ENCODE measurements at places on chromosomes 3 and 15.

DNA sequence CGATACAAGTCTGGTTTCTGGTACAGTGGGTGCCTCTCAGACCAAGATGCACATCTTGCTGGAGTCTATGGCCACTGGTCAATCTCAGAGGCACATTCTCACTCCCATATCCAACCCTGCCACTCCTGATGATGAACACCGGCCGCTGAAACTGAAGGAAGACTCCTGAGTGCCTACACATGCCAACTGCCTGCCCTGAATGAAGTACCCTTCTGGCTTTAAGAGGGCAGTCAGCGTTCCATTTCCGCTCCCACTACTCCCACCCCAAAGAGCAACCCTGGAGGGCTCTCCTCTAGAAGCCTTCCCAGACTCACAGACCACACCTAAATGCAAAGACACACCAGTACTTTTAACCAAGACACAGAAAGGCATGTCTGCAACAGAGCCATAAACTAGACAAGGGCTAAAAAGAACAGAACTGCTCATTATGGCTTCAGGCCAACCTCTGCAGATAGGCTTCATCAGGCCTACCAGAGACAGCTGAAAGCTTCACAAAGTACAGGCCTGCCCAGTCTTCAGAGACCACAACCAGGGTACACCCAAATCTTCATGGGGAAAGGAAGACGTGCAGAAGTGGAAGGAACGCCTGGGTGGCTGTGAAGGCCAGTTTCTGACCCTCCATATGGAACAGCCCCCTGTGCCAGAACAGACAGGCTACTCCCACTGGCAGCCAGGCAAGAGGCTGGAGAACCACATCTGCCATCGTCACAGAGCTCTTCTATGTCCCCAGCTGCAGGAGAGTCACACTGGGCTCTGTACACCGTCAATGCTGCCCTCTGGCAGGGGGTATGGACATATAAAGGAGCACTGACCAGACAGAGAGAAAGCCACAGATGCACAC is 14.3 kb downstream of the ANP32A start:
- no peak for DNase-seq

GRCh38 chr15:34327906-34328305 is 9.7 kb downstream of the SLC12A6 start:
- no peak for DNase-seq

DNA sequence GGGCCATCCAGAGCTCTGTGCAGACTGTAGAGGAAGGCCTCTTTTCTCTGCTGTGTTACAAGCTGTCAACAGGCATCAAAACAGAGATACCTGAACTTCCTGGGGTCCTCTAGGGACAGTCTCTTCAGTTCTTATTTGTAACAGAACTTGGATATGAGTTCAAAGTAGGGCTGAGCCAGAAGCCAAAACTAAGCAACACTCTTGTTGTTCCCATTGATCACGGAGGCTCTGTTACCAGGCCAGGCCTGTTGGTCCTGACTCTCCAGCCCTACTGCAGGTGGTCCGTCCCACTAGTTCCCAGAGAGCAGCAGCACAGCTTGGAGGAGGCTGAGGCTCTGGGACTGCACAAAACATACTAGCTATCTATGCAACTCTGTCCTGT is 13.1 kb upstream of the AHSG start:
- DNase-seq = no peak

DNA sequence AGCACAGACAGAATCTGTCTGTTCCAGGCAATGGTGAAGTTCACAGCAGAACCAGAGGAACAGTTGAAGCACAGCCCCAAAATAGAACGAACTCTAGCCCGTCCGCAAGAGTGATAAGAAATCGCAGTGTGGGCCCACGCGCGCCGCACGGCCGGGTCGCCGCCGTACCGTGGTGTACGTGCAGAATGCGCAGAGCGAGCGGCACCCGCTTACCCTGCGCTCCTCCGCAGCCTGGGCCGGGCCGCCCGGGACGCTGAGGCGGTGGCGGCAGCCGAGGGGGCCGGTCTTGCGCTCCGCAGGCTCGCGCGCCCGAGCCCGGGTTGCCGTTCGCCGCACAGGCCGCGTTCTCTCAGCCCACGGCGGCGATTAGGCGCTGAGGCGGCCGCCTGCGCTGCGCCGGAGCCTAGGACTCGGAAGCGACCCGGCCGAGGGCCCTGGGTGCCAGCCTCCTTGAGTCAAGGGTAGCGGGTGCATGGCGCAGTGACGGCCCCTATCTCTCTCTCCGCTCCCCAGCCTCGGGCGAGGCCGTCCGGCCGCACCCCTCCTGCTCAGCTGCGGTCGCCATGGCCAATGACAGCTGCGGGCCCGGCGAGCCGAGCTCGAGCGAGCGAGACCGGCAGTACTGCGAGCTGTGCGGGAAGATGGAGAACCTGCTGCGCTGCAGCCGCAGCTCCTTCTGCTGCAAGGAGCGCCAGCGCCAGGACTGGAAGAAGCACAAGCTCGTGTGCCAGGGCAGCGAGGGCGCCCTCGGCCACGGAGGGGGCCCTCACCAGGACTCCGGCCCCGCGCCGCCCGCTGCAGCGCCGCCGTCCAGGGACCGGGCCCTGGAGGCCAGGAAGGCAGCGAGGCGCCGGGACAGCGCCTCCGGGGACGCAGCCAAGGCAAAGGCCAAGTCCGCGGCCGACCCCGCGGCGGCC is 20.5 kb downstream of the WDR73 start:
- peak; percentile 61 for DNase-seq
